Activated CD8-positive, alpha-beta T cell treated with anti-CD3 and anti-CD28 coated beads for 36 hours (primary cell): ENCODE measurements at places on chromosomes 6 and 20. TPM values are rescaled to one million over a fixed set of nuclear protein-coding genes. Genes with fewer than 3 reads are reported as not detected.

The GRM1 gene
- not detected for total RNA-seq

The ASIP gene
- not detected for total RNA-seq

The RIMS4 gene
- total RNA-seq, result not detected

The SERINC1 gene
- total RNA-seq, result 40.5 TPM

The CD93 gene
- 0.11 TPM for total RNA-seq

The MEP1A gene
- not detected for total RNA-seq

The BPIFB1 gene
- not detected for total RNA-seq

The C20orf141 gene
- not detected for total RNA-seq

The GJA10 gene
- not detected for total RNA-seq

The LCA5 gene
- total RNA-seq, result 0.07 TPM

The ALDH8A1 gene
- 1.6 TPM for total RNA-seq

The PPP1R3G gene
- total RNA-seq, result 0.16 TPM

The GRM4 gene
- 0.11 TPM for total RNA-seq

The RAB22A gene
- total RNA-seq, result 8.3 TPM

The APOM gene
- 4.4 TPM for total RNA-seq

The OPRM1 gene
- not detected for total RNA-seq

The POPDC3 gene
- not detected for total RNA-seq

The SLC16A10 gene
- 12.2 TPM for total RNA-seq

DNA sequence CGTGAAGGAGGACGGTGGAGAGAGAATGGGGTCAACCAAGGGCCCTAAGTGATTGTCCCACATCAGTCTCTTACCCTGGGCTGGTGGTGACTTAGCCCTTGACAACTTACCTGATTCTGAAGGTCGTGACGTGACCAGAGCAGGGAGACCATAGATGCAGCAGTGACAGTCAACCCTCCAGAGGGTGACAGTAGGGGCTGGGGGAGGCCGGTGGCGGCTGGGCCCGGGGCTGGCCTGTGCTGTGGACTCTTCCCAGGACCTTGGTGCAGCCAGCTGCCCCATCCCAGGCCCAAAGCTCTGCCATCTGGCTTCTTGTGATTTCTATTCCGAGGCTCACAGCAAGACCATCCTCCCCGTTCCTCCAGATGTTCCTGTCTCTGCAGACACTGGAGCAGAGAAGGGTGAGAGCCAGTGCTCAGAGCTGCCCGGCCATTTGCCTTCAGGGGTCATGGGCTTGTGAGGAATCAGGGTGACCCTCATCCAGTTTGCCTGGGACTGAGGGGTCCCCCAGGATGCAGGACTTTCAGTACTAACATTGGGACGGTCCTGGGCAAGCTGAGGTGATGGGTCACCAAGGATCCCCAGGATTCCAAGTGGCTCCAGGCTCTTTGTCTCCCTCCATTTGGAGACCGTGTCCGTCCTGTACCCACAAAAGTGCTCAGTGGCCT lies 36.0 kb downstream of the SUMO4 start:
- DNase-seq, result no peak

- DNase-seq, result no peak
Measured at GRCh38 chr20:59195316-59195993, 31.8 kb downstream of the ZNF831 start.

DNA sequence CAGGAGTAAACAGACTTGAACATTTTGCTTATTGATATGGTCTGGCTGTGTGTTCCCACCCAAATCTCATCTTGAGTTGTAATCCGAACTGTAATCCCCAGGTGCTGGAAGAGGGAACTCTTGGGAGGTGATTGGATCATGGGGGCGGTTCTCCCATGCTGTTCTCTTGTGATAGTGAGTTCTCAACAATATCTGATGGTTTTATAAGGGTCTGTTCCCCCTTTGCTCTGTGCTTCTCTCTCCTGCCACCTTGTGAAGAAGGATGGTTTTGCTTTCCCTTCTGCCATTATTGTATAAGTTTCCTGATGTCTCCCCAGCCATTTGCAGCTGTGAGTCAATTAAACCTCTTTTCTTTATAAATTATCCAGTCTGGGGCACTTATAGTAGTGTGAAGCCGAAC lies 40.0 kb downstream of the MYLIP start:
- peak; percentile 17 for DNase-seq

- DNase-seq, result peak; percentile 9
Measured at GRCh38 chr20:34377072-34377847, 14.2 kb downstream of the ITCH start.

GRCh38 chr20:58945965-58946631 lies 35.0 kb upstream of the NELFCD start:
- no peak for DNase-seq

DNA sequence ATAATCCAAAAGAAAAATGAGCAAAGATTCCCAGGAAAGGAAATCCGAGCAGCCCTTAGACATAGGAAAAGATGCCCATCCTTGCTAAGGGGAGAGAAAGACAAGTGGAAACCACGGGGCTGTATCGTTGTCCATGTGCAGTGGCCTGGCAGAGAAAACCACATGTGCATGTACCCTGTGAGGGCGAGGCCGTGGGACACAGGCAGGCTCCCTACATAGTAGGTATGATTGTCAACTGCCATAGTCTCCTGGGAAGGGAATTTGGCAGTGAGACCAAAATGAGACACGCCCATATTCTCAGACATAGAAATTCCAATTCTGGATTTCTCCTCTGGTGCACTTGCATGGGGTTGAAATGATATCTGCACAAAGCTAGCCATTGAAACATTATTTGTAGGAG lies 169.7 kb upstream of the SALL4 start:
- DNase-seq, result no peak

DNA sequence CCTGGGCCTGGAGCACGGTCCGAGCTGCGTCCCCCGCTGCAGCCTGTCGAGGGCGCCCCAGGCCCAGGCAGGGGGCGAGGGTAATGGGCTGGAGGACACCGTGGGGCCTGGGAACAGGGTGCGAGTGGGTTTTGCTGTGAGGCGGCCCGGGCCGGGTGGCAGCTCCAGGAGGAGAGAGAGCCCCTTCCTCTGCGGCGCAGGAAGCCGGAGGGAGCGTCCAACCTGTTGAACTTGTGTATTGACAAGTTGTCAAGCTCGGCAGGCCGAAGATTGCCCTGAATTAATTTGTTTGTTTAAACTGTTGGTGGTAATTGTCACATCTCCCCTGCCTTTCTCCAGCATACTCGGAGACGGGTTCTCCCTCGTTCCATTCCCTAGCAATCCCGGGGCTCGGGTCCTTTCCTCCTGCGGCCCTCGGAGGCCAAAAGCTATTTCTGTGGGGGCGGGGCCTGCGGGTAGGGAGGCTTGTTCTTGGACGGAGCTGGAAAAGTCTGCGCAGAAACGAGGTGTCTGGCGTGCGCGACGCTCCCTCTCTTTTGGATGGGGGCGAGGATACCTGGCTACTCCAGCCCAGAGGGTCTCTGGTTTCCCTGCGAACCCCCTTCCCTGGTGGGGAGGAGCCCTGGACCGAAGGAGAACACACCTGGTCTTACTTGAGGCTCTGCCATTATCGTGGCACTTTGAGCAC lies 9.9 kb downstream of the NR2E1 start:
- peak; percentile 21 for DNase-seq

- no peak for DNase-seq
Measured at GRCh38 chr20:2285193-2285592, 10.6 kb upstream of the TGM3 start.

GRCh38 chr20:57309544-57310115 lies 20.0 kb upstream of the SPO11 start:
- DNase-seq, result no peak

GRCh38 chr6:163337958-163338357 lies 76.6 kb upstream of the QKI start:
- no peak for DNase-seq

DNA sequence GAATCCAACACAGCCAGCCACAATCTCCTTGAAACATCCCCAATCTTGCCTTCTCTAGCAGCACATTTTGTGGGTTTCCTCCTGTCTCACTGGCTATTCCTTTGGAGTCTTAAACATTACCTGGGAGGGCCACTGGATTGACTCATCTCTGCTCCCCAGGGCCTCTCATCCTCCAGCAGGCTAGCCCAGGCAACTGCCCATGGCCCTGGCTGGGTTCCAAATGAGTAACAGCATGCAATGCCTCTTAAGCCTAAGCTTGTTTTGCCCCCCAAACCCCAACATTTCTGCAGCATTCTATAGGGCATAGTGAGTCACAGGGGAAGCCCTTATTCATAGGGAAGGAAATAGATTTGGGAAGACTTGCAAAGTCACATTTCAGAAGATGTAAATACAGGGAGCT lies 204.9 kb downstream of the FOXA2 start:
- no peak for DNase-seq

DNA sequence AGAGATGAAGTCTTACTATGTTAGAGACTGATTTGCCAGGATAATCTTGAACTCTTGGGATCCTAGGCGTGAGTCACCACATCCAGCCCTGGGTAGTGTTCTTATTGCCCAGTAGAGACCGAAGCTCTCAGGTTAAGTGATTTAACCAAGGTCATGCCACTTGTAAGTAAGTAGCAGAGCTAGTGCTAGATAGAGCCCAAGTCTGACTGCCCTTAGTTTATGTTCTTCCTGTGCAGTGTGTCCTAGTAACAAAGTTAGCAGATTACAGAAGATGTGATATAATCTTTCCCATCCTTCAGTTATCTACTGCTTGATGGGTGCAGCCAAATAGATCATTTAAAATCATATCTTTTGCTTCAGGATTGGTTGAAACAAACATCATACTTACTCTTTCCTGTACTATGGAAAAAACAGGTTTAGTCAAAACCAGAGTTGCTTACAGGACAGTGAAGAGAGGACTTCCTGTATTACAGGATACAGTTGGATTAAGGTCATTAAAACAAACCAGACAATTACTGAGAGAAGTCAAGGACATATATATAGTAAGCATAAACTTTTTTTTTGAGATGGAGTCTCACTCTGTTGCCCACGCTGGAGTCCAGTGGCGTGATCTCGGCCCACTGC lies 9.5 kb upstream of the PABPC1L start:
- DNase-seq, result no peak

- DNase-seq, result no peak
Measured at GRCh38 chr6:151551223-151551857, 57.5 kb downstream of the CCDC170 start.

- no peak for DNase-seq
Measured at GRCh38 chr6:37558168-37558567, 58.5 kb upstream of the CCDC167 start.

- no peak for DNase-seq
Measured at GRCh38 chr6:72175916-72176315, 289.6 kb downstream of the RIMS1 start.

- DNase-seq, result peak; percentile 97
Measured at GRCh38 chr6:26017632-26017966, 55.0 kb downstream of the TRIM38 start.

GRCh38 chr20:38809942-38810341 lies 4.4 kb downstream of the PPP1R16B start:
- DNase-seq, result no peak

GRCh38 chr6:6331946-6332601 lies 11.6 kb upstream of the F13A1 start:
- no peak for DNase-seq

DNA sequence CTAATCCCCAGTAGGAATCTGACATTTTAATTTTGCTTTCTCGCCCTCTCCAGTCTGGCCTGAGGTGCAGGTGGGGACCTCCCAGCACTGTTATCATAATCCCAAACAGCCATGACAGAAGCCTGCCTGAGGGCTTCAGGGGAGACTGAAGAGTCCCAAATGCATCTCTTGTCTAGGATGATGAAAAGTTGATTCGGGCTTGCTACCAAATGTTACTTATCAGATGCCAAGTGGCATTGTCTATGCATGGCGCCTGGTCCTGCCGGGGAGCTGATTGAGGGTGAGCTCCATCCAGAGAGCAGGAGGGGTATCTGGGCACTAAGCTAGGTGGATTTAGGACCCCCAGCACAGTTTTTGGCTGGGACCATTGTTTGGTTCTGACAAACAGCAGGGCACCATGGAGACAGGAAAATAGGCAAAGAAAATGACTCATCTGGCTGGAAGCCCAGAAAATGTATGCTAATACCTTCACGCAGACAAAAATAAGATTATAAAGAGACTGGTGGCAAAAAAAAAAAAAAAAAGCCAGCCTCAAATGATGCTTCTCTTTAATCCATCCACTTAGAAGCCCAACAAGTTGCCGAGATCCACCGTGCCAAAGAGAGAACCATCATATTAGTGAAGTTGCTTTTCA lies 513.7 kb upstream of the SULF2 start:
- no peak for DNase-seq

DNA sequence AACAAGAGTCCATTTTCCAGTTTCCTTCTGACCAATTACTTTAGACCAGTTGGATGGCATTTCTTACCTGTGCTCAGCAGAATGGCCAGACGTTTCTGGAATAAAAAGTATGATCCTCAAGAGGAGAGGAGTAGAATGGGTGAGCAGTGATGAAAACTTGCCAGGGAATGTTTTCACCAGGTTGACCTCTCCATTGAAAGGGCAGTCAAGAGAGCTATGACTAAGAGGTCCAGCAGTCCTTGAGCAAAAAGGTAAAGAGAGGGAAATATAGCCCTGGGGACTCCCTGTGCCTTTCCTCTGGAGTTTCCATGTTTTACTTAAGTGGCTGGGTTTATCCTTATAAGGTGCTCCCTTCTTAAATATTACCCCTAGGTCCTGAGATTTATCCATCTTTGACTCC lies 210.9 kb downstream of the TBX18 start:
- no peak for DNase-seq

DNA sequence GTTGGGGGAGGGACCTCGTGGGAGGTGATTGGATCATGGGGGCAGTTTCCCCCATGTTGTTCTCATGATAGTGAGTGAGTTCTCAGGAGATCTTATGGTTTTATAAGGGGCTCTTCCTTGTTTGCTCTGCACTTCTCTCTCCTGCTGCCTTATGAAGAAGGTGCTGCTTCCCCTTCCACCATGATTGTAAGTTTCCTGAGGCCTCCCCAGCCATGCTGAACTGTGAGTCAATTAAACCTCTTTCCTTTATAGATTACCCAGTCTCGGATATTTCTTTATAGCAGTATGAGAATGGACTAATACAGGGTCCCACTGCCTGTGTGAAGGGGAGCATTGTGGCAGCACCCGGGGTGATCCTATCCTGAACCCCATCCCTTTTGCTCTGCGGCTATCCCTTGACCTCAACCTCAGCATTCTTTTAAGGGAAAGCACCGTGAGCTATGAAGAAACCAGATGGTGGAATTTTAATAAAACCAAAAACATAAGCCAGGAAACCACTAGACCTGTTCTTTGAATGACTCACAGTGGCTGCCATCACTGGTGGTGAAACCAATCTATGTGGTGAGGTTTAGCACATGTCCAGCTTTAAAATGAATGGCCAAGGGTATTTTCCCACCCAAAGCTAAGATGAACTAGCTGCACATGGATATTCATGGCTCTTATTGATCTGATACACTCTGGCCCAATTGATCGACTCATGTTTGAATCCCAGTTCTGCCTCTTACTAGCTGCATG lies 62.2 kb downstream of the ZDHHC14 start:
- peak; percentile 65 for DNase-seq

GRCh38 chr6:18090349-18090786 lies 32.1 kb downstream of the NHLRC1 start:
- DNase-seq, result no peak

GRCh38 chr20:39873286-39873685 lies 815.8 kb downstream of the MAFB start:
- no peak for DNase-seq

GRCh38 chr6:166784691-166785090 lies 157.6 kb upstream of the RPS6KA2 start:
- no peak for DNase-seq
